ENCODE measurements at places on chromosomes 1 and 21. TPM values are rescaled to one million over a fixed set of nuclear protein-coding genes. Genes with fewer than 3 reads are reported as not detected.

TTC24 gene
- total RNA-seq, result not detected

ADAMTS5 gene
- total RNA-seq, result 0.34 TPM

TIAM1 gene
- 0.85 TPM for total RNA-seq

PTGER3 gene
- total RNA-seq, result not detected

GUCA2B gene
- total RNA-seq, result not detected

ZYG11A gene
- total RNA-seq, result 1.2 TPM

KCNN3 gene
- 3.6 TPM for total RNA-seq

OR14A16 gene
- not detected for total RNA-seq

CD84 gene
- total RNA-seq, result not detected

ORC1 gene
- total RNA-seq, result 11.2 TPM
